ENCODE measurements at places on chromosomes 7 and 10.

DNA sequence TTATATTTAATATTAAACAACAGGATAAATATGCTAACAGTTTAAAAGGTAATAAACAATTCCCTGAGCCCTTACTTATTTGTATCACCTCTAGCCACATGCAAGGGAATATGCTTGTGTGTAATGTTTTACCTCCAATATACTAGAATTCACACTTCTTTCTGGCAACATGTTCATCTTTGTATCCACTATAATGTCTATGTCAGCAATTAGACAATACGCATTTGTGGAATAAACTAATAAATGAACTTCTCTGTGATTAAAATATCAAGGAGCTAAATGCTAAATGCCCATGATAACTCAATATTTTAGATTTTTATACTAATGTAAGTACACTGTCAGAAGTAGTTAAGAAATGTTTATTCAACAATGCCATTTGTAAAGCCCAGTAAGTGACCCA, 350.5 kb downstream of the DGKB start:
- DNase-seq = no peak

- DNase-seq = no peak
Observed at GRCh38 chr10:32982293-32982709, 24.3 kb upstream of the ITGB1 start.

DNA sequence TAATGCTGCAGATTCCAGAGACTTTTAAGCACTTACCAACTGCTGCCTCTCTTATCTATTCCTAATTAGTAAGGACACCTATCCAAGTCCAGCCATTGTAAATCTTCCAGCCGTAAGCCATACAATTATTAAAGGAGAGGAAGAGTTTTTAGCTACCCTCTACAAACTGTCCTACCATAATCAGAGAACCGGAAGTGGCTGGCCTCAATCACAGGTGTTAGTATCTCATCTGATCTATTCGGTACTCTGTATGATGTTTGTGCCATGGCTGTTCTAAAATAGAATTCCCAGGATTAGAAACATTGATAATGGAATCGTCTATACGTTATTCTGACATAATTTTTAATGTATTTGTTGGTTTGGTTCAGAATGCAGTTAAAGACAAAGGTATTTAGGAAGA, 102.8 kb downstream of the MICU1 start:
- DNase-seq = no peak

GRCh38 chr7:134778941-134779740, at the start of gene CALD1:
Gene CALD1 (plus strand): TSS chr7:134779634. CDS start chr7:134867734, 88,100 bp downstream.
- peak; percentile 90 for DNase-seq

GRCh38 chr7:106866298-106867281, 1.5 kb downstream of the PIK3CG start:
- DNase-seq = no peak

GRCh38 chr10:72274730-72275350, 1.1 kb downstream of the DDIT4 start:
- peak; percentile 79 for DNase-seq

Measured in right atrium auricular region (tissue), 2 donors.